NCI-H1092 (cell line): ENCODE measurements at places on chromosomes 12 and 14.

- DNase-seq, result no peak
These were observed 95.4 kb downstream of the DUSP16 start for GRCh38 chr12:12467264-12467663.

GRCh38 chr12:47097276-47097896 lies 17.6 kb upstream of the AMIGO2 start:
- no peak for DNase-seq

DNA sequence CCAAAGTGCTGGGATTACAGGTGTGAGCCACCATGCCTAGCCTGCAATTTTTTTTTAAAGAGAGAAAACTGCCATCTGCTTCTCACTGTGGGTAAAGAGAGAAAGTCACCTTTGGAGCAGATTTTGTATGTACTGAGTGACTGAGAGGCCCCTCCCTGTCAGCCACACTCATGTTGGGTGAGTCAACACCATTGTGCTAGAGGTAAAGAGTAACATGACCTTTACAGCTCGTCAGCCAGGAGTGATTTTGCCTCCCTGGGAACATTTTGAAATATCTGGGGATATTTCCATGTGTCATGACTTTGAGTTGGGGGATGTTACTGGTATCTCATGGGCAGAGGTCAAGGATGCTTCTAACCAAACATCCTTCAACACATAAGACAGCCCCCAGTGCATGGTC lies 115.2 kb downstream of the KSR2 start:
- DNase-seq, result no peak

GRCh38 chr12:27436029-27436428 lies 10.5 kb upstream of the SMCO2 start:
- no peak for DNase-seq

DNA sequence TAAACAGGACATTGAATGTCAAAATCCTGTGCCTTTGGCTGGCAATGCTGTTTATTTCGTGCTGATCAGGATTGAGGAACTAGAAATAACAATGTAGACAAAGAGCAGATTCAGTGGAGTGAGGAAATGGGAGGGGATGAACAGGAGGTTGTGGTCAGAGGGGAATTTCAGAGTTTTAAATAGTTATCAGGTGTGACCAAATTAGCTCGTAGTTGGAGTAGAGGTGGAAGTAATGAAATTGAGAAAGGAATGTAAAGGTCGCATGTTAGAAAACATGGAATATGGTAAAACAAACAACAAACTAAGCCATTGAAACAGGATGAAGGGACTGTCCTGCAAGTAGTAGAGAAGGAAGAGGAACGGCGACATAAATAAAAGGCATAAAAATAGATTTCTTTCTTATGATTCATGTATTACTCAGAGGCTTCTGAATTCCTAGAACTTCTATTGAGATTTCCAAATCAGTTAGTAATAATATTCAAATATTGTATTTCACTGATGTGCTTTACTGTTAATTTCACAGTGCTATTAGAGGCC lies 9.5 kb upstream of the SAV1 start:
- DNase-seq, result no peak

DNA sequence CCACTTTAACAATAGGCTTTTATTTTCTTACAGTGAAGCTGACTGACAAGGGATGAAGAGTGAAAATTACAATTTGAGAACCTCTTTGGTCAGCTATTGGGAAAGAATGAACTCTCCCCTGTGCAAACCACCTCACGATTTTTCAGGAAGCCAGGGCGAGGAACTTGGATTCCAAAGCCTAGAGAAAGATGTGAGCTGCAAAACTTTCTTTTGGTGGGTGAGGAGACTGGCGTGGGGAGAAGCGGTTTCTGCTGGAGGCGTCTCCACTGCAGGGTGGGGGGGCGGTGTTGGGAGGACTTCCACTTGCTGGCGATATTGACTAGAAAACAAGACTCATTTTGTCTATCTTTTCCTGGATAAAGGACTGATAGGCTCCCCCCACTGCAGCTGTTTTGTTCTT lies 59.3 kb upstream of the VRK1 start:
- no peak for DNase-seq

GRCh38 chr12:54980341-54980740 lies 4.2 kb downstream of the TESPA1 start:
- DNase-seq, result no peak

DNA sequence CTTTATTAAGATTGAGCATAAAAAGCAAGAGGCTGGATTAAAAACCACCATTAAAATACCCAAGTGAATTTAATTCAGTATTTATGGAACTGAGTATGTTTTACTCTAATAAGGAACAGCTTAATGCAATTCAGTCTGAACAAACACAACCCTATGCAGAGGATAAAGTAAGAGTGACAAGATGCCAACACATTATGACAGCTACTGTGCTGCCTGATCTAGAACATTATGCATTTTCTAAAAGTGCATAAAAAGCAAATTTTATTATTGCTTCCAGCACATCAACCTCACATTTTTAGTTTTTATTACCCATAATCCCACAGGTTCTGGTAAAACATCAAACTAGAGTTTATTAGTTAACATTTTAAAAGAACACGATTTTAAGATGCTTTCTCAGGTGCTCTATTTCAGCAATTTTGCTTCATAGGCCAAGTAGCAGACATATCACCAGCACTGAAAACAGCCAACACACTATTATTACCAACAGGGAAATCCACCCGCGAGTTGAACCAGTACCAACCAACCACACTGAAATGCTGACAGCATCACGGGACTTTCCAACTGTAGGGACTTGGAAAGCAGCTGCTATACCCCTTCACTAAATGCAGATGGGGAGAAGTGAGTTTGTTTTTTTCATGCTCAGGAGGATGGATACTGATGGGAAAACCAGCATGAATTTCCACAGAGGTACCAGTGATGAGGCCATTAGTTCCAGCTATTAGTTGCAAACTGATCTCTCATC lies 372.1 kb downstream of the KCNH5 start:
- no peak for DNase-seq

GRCh38 chr12:91142221-91142631 lies 30.9 kb upstream of the LUM start:
- DNase-seq, result no peak

GRCh38 chr14:58171090-58171489 lies 19.1 kb upstream of the ARMH4 start:
- DNase-seq, result peak; percentile 61

- no peak for DNase-seq
These were observed 38.9 kb upstream of the KTN1 start for GRCh38 chr14:55540847-55541773.

DNA sequence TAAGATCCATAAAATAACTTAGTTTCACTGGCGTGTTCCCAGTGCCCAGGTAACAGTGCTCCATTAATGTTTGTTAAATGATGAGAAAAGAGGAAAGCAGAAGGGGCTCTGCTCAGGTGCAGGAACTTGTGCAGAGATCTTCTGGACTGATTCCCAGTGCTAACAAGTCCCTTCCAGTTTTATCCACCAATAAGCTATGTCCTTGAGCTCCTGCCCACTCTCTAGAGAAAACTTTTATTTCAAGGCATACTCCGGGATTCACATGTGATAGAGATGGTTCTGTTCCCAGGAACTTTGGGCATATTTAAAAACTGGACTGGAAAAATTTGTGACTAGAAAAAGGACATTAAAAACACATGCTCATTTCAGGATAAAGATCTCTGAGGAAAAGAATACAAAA lies 1.9 kb downstream of the GYS2 start:
- DNase-seq, result no peak

GRCh38 chr14:95056476-95056875 lies 100.9 kb downstream of the DICER1 start:
- peak; percentile 71 for DNase-seq

- DNase-seq, result no peak
These were observed 7.4 kb upstream of the B4GALNT1 start for GRCh38 chr12:57640175-57641042.

DNA sequence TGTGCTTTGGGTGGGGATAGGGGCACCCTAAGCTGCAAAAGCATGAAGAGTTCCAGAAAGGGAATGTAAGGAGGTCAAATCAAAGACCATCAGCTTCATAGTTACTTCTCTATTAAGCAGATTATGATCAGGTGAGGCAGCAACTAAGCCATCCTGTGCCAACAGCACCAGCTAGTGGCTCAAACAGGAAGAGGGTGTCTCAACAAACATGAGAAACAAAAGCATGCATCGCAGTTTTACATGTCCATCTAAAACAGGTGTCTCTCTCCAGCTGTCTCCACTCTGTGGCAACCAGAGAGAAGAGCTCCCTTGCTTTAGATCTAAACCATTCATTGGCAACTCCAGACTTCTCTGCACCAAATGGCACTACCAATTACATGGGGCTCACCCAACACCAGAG lies 52.9 kb downstream of the ACTN1 start:
- no peak for DNase-seq

GRCh38 chr12:20097626-20098025 lies 270.7 kb upstream of the PDE3A start:
- DNase-seq, result no peak

DNA sequence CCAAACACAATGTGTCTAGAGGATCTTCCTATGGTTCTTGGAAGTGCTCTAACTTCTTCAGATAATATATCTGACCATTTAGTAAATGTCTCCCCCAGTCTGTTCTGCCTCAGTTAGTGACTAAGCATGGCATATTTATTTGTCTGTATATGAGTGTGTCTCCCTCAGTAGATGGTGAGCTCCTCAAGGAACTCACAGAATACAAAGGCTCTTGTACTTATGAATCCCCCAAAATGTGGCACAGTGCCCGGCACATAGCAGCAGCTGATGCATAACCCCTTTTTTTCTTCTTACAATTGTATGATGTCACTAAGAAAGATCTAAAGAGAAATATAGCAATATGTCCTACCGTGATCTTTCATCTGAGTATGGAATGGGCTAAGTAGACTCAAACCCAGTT lies 264.7 kb upstream of the PRICKLE1 start:
- DNase-seq, result no peak

- DNase-seq, result no peak
These were observed 65.4 kb downstream of the FGD6 start for GRCh38 chr12:95151821-95152220.

DNA sequence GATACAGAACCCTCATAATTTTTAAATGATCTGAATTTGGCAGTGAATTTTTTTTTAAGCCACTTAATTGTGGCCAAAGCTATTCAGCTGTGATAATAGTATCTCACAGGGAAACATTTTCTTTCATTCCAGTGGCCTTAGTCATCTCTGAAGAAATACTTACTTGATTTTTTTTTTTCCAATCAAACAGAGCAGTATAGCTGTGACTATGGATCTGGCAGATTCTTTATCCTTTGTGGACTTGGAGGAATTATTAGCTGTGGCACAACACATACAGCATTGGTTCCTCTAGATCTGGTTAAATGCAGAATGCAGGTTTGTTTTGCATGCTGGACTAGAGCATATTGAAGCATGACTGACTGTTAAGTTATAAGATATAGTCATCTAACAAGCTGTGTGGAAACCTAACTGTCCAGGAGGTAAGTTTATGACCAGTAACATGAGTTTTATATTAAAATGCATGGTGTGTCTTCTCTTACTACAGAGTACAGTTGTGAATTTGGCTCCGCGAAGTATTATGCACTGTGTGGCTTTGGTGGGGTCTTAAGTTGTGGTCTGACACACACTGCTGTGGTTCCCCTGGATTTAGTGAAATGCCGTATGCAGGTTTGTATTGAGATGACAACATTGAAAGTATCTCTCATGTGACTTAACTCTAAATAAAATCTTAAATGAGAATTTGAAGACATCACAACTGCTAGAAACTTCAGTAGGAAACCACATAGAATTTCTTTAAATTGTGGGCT lies 1.9 kb downstream of the SLC25A3 start:
- no peak for DNase-seq

DNA sequence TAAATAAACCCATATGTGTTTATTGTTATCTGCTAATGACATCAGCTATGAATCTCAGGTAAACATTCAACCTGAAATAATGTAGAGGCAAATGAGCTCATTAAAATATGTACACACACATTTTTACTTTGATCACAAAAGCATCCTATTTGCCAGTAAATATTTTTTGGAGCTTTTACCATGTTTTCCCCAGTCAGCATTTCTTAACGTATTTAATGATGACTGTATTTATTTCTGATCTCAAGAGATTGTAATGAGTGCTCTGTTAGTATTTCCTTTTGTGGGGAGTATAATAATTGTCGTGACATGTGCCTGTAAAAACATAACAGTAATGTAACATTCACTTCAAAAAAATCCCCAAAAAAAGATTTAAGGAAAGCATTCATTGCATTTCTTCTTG lies 52.1 kb downstream of the FRMD6 start:
- no peak for DNase-seq

DNA sequence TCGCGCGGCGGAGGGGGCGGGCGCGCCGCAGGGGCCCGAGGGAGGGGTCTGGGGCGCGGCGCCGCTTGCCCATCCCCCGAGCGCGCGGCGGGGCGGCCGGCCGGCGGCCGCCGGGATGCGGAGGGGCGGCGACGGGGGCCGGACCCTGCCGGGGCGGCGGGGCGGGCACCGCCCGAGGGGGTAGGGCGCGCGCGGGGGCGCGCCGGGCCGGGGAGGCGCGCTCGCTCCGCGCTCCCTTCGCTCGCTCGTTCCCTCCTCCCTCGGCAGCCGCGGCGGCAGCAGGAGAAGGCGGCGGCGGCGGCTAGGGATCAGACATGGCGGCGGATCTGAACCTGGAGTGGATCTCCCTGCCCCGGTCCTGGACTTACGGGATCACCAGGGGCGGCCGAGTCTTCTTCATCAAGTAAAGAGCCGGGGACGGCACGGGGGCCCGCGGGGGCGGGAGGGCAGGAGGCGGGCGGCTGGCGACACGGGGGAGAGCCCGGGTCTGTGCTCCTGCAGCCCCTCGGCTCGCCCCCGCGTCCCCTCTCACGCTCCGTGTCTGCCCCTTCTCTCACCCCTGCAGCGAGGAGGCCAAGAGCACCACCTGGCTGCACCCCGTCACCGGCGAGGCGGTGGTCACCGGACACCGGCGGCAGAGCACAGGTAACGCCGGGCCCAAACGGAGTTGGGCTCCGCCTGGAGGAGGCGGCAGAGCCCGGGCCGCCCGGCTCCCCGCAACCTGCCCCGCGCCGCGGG lies at the start of gene PLEKHA5:
TSS of gene PLEKHA5 (plus strand) at position 248 of the 738 bp plus-strand sequence. CDS start at position 315, 67 bp downstream.
- peak; percentile 55 for DNase-seq

- no peak for DNase-seq
These were observed 356.7 kb downstream of the ETNK1 start for GRCh38 chr12:22981711-22982110.

- DNase-seq, result no peak
These were observed 55.7 kb downstream of the NINJ2 start for GRCh38 chr12:607541-608001.

GRCh38 chr14:100334904-100335303 lies 11.8 kb downstream of the SLC25A47 start:
- DNase-seq, result no peak
